ENCODE measurements at places on chromosomes 5 and 9.

DNA sequence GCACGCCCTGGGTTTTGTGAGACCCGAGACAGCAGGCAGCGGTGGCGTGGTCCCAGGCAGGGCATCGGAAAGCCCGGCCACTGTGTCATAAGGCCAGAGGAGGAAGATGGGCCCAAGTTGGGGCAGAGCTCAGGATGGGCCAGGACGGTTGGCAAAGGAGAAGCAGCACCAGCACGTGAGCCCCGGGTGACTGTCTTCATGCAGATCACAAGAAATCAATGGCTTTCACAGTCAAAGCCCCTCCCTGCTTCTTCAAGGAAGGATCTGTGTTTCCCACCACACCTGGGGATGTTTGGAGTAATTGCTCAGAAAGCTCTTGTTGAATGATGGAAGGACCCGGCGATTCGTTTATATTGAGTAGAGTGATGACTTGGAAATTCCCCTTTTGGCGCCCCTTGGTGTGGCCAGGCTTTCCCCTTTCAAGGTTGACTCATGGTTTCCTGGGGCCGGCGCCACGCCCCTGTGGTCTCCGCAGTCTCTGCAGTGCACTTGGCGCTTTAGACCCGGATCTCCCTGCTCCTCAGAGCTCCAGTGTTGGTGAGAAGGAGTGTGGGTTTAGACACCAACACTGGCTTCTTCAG lies 52.1 kb downstream of the IL31RA start:
- DNase-seq = peak; percentile 60

DNA sequence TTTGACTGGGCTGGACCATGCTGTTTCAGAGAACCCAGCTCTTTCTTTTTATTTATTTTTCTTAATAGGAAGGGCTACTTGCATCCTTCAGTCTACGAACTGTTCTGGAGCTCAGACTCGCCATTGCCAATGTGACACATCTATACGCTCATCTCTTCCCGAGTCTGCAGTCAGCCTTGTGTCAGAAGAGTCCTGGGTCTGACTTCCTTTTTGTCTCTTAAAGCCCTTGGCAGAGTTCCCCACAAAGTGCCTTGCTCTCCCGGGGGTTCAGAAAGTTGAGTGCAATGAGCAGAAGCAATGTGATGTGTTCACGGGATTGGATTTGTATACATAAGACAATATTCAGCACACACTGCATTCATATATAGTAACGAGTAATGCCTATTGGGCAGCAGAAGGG lies 140.4 kb downstream of the ATPSCKMT start:
- no peak for DNase-seq

GRCh38 chr5:65999061-65999723 lies 72.8 kb downstream of the ERBIN start:
- no peak for DNase-seq

- DNase-seq = no peak
Measured at GRCh38 chr9:77585335-77585786, 62.8 kb downstream of the GNA14 start.

- no peak for DNase-seq
Measured at GRCh38 chr9:27348785-27349697, 52.1 kb upstream of the EQTN start.

DNA sequence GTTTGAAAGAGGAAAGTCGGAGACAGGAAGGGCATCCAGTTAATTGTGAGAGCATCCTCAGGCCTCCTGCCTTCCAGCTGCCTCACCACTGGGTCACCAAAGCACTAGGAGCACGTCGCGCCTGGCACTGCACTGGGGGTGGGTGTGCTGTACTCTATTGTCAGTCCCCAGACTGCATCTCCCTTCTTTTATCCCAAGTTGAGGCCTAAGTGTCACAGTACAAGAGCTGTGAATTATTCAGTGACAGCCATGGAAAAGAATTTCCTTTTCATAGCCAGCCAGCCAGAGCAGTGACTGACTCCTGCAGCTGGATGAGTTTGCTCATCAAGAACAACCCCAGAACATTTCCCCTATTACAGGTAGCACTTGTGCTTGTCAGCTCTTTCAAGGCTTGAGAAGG lies 16.3 kb downstream of the CLTA start:
- no peak for DNase-seq

- DNase-seq = no peak
Measured at GRCh38 chr5:38431242-38431853, 125.1 kb downstream of the LIFR start.

DNA sequence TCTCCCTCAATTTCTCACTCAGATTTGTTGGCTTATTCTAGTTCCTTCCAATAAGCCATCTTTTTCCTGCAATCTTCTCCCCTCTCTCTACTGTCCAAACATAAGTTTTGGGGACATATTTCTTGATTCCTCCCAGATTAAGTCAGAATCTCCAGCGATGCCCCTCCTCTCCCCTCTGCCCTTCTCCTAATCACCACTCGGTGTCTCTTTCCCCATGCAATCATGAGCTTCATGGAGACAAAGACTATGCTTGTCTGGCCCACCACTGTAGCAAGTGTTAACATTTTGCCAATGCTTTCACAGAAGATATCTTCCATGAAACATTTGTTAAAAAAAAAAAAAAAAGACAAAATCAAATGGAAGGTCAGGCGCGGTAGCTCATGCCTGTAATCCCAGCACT lies 42.4 kb downstream of the PDE6A start:
- no peak for DNase-seq

GRCh38 chr9:121038362-121038761 lies 11.7 kb downstream of the C5 start:
- no peak for DNase-seq

DNA sequence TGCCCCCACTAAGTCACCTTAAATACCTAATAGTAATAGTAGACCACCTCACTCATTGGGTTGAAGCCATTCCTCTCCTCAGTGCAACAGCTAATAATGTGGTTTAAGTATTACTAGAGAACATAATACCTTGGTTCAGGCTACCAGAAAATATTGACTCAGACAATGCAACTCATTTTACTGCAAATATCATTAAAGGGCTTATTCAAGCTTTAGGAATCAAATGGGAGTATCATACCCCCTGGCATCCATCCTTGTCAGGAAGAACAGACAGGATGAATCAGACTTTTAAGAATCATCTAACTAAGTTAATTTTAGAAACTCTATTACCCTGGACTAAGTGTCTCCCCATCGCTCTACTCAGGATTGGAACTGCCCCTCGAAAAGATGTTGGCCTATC lies 6.8 kb upstream of the RNF180 start:
- DNase-seq = no peak

Measured in stimulated activated naive CD4-positive, alpha-beta T cell treated with Interleukin-2 at 50 U/mL for 16 hours (primary cell).